ENCODE measurements at places on chromosomes 2 and 18.
A peak's percentile ranks its signal among the peaks of the same experiment; 100 is the strongest.

- no peak for DNase-seq
Measured at GRCh38 chr2:48169141-48169592, 262.9 kb upstream of the FBXO11 start.

GRCh38 chr2:230219419-230220331, at the start of gene SP110:
Gene SP110 (minus strand): TSS chr2:230219984. CDS start chr2:230216927, 3,057 bp downstream.
- DNase-seq: peak; percentile 14

GRCh38 chr2:113162173-113162572, 11.6 kb upstream of the PSD4 start:
- DNase-seq: no peak

- no peak for DNase-seq
Measured at GRCh38 chr2:5742126-5742525, 49.9 kb downstream of the SOX11 start.

GRCh38 chr18:63146828-63147409, 172.7 kb downstream of the BCL2 start:
- DNase-seq: no peak

- no peak for DNase-seq
Measured at GRCh38 chr2:9753276-9753600, 90.0 kb upstream of the TAF1B start.

- DNase-seq: no peak
Measured at GRCh38 chr2:15582710-15583357, 8.8 kb upstream of the DDX1 start.

- no peak for DNase-seq
Measured at GRCh38 chr18:2172881-2173280, 398.4 kb downstream of the METTL4 start.

DNA sequence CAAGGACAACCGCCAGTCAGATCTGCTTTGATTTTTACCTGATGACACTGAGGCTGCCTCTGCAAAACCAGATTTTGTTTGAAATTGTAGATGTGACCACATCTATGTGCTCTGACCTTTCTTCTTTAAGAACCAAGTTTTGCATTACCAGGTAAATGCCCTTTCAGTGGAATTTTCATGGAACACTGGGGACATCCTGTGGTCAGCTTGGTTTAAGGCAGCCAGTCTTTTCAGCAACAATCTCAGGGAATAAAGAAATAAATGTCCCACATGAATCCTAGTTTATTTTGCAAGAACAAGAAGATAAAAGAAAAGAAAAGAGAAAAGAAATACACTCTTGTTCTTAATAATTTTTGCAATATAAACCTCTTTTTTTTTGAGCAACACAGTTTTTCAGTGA, 90.6 kb downstream of the POU3F3 start:
- DNase-seq: no peak

DNA sequence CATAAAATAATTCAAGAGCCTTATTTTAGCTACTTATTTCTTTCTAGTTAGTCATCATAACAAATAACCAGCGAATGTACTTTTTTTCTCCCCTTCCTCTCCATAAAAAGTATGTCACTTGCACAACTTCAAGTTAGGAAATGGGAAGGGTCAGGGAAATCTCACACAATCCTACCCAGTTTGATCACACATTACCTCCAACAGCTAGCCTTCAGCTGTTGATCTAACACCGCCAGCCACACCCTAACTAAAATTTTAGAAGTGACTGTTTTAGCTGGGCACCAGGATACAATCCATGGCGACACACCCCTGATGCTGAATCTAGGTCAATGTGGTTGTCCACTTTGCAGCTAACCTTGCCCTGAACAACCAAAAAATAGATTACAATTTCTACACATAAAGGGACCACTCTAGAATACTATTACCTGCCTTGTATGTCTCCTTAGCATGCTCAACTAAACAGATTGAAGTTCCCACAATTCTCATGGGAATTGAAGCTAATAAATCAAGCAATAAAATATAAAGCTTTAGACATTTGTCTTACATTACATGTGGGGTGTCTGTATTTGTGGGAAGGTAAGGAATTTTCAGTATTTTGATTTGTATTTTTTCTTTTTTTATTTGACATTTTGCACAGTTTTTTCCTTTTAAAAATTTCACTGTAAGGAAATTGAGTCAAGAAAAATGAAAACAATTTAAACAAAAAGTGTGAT, 7.3 kb upstream of the COL3A1 start:
- DNase-seq: no peak

GRCh38 chr2:215436705-215437565, 1.1 kb upstream of the FN1 start:
- no peak for DNase-seq

GRCh38 chr18:10054366-10054765, 140.6 kb downstream of the VAPA start:
- no peak for DNase-seq

Measured in progenitor cell of endocrine pancreas (in vitro differentiated cells).